ENCODE measurements at places on chromosomes 1 and 21.

DNA sequence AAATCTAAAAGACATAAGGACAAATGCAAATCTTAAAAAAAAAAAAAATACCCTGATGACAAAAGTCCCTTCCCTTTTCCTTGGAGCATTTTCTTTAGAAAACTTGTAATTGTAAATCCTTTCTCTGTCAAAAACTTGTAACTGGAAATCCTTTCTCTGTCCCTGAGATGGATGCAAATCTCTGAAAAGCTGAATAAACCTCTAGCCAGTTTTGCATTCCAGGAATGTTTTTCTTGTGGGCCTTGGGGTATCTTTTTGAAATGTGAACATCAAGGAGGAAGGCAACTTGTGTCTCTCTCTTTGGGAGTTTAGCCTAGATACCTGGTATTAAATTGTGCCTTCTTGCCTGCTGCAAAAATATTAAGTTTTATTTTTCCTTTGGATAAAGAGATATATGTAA is 305.3 kb downstream of the KCNT2 start:
- DNase-seq, result peak; percentile 13

DNA sequence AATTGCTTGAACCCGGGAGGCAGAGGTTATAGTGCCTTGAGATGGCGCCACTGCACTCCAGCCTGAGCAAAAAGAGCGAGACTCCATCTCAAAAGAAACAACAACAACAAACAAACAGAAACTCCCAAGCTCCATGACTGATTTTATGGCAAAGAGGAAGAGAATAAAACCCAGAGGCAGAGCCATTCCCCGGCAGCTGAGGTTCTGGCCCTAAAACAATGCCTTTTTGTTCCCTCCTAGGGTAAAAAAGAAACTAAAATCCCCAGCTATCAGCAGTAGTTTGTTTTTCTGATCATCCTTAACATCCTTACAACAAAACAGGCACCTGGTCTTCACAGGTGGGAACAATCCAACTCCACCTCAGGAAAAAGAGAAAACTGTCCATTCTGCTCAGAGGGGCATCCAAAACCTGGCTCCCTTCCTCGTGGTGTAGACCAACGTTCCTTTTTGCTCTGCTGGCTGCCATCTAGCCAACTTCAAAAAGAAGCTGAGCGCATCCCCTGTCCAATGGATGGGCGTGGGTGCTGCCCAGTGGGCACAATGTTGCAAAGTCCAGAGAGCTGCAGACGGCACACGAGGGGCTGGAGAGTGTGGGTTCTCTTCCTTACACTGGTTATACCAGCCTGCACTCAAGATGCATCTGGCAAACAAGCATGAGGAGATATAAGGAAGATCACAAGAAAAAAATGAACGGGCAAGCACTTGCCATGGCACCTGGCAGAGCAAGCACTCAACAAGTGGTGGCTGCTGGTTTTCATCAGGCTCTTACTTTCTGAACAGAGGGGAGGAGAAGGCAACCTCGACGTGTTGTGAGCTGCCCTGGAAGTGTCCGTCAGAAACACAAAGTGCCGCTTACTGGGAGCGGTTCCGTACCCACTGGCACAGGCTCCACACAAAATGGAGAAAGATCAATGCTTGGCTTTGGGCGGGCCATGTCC is 54.7 kb downstream of the SLC66A1 start:
- DNase-seq, result no peak

- DNase-seq, result no peak
These were observed 156.0 kb downstream of the GLUL start for GRCh38 chr1:182235604-182235951.

DNA sequence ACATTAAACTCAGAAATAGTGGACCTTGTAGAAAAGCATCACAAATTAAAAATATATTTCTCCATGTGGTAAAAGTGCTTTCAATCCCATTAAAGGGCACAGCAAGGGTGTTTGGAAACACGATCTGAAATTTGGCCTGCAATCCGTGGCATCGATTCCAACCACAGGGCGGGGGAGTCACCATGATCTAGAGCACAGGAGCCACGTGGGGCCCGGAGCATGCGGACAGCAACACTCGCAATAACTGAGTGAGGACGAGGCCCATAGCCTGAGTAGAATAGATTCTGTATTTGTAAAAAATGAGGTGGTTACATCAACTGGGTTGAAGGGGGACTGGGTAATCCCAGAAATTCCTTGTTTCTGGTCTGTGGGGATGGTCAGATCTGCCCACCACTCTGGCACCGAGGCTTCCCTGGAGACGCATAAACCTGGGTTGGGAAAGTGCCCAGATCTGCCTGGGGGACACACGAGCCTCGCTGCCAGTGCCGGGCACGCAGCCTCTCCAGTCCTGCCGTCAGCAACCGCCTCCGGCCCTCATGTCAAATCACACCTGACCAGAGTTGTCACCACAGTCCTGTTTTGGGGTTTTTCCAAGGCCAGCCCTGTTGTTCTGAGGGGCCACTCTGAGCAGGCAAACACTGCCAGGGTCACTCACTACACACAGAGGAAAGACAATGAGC is 104.3 kb downstream of the PGBD5 start:
- DNase-seq, result no peak

- DNase-seq, result no peak
These were observed 14.9 kb upstream of the SMIM12 start for GRCh38 chr1:34874296-34874952.

Measured in astrocyte of the hippocampus (primary cell).